ENCODE measurements at places on chromosomes 1 and 21.

- DNase-seq = no peak
These were observed 6.8 kb downstream of the ARV1 start for GRCh38 chr1:230985711-230986110.

GRCh38 chr21:32007456-32007855 is 134.6 kb downstream of the HUNK start:
- DNase-seq = no peak

DNA sequence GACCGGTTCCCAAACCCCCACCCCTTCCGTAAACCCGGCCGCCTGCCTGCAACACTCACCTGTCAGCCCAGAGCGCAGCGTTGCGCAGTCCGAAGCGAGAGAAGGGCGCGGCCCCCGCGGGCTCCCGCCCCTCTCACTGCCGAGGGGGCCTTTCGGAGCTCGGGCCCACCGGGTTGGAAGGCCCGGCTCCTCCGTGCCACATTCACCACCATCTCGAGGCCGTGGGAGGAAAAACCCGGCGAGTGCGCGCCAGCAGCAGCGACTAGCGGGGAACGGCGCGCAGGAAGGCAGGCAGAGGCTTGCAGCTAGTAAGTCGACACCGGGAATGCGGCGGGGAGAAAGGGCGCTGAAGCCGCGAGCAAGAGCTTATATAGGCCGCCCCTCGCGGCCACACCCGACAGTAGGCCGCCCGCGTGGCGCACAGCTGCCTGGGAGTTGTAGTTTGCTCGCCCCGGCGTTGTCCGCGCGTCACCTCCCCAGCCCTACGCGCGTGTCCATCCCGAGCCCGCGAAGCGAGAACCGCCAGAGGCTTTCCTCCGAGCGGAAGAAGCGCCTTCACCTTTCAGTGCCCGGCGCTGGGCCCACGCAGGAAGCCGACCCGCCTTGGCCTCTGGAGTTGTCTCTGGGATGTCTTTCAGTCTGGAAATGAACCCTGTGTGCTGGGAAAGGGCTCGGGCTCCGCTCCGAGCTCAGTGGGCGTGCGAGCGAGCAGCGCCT is 10.4 kb upstream of the RAB42 start:
- peak; percentile 90 for DNase-seq

- no peak for DNase-seq
These were observed at the start of gene TFF2 for GRCh38 chr21:42350927-42351426. Gene TFF2, minus strand, starts transcription at chr21:42350994. Its CDS starts 37 bp downstream, at chr21:42350957.

GRCh38 chr1:24181619-24182018 is 5.5 kb downstream of the IFNLR1 start:
- DNase-seq = no peak

- DNase-seq = no peak
These were observed 3.8 kb upstream of the RGSL1 start for GRCh38 chr1:182446033-182446669.

GRCh38 chr1:82586473-82586872 is 785.7 kb downstream of the ADGRL2 start:
- no peak for DNase-seq

- DNase-seq = no peak
These were observed 13.4 kb downstream of the ELOA start for GRCh38 chr1:23756676-23757075.

DNA sequence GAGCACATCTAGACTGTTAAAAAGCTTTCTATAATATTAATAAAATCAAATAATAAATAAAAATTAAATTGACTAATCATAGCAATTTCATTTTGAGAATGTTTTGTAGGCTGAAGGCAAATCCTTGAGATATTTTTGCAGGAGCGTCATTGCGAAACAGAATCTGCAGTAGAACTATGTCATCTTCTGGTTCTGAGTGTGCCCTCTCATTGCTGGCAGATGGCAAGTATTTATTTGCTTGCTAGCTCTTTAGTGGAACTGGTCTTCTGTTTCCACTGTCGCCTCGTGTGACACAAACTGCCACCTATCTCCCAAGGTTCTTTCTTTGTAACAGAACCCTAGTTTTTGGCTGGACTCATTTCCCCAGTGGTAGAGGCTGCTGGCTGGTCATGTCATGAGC is 19.0 kb upstream of the IRF2BP2 start:
- DNase-seq = no peak

- no peak for DNase-seq
These were observed 69.7 kb upstream of the KCNJ6 start for GRCh38 chr21:37986000-37986399.

- no peak for DNase-seq
These were observed 115.6 kb downstream of the CCDC185 start for GRCh38 chr1:223508796-223509195.

GRCh38 chr1:48254254-48254653 is 31.7 kb downstream of the SLC5A9 start:
- DNase-seq = no peak

GRCh38 chr21:28074676-28075075 is 918.0 kb downstream of the LTN1 start:
- no peak for DNase-seq

DNA sequence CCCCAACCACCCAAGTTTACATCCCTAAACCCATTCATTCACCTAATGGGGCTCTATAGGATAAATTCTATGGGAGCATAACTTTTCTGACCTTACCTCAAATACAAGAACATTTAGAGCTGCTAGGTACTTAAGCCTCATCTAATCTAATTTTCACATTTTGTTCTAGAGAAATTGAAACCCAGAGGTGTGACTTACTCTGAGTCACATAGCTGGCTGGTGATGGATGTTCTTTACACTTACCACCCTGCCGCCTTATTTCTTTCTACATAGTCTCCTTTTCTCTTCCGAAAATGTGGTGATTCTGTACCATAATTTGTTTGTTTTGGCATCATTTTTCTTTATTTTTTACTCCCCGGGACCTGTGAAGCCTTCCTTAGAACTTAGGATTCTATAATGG is 20.3 kb downstream of the TIPRL start:
- no peak for DNase-seq

DNA sequence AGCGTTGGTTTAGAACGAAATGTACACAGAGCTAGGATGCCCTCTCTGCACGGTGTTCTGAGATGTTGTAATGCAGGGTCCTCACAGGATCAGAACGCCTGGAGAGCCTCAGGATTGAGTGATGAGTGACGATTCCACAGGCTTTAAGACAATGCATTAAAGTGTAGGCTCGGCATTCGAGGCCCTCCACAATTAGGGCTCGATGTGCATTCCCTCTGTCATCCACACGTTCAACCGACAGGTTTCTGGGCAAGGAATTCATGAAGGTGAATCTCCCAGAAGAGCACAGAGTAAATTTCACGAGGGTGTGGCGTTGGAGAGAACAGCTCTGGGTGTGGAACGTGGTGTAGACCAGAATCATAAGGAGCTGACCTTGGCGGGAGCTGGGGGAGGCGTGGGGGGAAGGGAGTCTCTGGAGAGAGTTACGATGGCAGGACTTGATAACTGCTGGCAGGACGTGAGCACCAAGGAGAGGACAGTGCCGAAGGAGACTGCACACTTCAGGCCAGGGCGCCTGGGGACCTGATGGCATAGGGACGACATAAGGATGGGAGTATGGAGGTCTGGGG is 51.0 kb upstream of the EFHD2 start:
- no peak for DNase-seq

DNA sequence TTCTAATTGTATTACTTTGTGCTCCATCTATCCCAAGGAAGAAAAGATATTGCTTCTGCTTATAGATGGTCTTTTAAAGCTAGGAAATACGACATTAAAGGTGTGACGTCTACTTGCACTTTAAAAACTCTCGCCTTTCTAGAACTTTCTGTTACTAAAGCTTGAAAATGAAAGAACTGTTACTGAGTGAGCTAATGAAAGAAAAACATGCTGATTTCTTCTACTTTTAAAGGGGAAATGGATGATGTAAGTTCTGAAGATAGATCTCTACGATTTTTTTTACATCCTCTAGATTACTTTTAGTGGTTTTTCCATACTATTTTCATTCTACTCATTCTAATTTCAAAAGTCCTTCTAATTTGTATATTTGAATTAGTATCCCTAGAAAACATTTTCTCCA is 387.5 kb downstream of the USP25 start:
- DNase-seq = no peak

DNA sequence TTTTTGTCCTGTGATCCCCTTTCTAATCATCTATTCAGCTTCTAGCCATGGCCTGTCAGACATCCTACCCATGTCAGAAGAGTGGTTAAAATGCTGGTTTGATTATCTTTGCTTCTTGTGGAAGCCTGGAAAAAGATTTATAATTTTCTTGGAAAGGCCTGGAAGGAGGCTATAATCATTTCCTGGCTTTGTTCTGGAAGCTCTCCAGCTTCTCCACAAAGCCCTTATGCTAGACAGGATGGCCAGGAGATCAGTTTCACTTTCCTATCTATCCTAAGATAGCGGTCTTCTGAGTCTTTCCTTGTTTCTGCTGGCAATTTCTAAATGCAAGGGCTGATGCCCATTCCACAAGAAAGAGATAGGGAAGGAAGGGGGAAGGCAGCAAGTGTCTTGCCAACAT is 90.9 kb upstream of the SLC44A3 start:
- DNase-seq = no peak

DNA sequence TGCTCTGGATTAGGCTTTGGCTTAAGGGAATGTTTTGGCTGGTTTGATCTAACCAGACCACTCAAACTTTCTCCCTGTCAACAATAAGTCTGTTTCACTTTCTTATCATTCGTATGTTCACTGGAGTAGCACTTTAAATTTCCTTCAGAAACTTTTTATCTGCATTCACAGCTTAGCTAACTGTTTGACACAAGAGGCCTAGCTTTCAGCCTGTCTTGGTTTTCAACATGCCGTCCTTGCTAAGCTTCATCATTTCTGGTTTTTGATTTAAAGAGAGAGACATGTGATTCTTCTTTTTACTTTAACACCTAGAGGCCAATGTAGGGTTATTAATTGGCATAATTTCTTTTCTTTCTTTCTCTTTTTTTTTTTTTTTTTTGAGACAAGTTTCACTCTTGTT is 14.9 kb upstream of the CYB5R1 start:
- DNase-seq = no peak

DNA sequence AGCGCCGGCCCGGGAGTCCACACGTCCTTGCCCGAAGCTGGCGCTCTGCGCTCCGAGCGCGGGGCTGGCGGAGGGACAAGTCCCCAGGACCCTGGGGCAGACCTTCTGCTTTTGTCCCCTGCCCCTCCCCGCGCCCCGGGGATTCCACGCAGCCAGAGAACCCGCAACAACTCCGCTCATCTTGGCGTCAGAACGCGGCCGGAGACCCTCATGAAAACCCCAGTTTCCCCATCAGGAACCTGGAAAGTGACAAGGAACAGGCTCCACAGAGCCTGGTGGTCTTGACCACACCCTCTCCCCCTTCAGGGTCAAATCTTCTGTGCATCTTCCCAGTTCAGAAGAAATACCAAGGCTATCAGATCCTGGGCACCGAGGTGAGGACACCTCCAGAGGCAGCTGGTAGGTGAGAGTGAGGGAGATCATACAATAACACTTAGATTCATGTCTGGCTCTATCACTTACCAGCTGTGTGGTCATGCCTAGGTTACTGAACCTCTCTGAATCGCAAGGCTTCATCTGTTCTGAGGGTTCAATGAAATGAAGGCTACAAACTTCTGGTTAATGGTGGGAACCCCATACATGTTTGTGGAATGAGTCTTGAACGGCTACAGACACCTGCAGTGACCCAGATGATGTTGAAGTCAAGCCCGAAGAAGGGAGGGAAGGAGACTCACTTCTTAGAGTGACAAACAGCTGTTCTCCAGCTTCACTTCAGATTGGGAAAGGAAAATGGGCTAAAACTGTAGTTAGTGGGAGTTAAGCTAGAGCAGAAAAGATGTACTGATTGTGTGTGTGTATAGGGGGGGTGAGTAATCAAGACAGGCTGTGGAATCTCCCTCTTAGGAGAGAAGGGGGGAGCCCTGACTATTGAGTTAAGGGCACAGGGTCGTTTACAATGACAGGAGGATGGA is 555 bp upstream of the RSPO1 start:
- DNase-seq = no peak

DNA sequence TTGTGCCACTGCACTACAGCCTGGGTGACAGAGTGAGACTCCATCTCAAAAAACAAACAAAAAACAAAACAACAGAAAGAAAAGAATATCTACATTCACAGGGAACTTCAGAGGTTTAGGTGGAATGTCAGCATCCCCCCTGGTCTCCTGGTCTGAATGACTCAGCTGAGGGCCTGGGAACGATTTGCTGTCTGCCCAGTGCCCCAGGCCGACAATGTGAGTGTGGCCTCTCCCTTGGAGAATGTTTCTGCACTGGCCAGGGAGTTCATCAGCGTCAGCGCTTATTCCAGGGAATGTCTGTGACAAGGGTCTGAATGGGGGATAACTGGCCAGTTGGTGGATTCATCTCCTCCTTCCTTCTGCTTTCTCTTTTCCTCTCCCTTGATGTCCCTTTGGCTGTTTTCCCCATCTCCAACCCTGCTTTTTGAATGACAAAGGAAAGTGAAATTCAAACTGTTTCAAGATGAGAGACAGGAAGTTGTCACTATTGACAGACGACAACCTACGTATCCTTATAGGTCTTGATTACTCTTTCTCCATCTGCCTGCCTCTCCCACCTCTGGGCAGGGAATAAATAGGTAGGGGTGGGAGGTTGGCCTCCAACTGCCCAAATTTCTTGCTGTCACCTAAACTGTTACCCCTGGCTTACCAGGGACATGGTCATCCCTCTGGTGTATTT is 213.1 kb downstream of the HHAT start:
- no peak for DNase-seq

- DNase-seq = no peak
These were observed 47.5 kb upstream of the PWP2 start for GRCh38 chr21:44059710-44060109.

DNA sequence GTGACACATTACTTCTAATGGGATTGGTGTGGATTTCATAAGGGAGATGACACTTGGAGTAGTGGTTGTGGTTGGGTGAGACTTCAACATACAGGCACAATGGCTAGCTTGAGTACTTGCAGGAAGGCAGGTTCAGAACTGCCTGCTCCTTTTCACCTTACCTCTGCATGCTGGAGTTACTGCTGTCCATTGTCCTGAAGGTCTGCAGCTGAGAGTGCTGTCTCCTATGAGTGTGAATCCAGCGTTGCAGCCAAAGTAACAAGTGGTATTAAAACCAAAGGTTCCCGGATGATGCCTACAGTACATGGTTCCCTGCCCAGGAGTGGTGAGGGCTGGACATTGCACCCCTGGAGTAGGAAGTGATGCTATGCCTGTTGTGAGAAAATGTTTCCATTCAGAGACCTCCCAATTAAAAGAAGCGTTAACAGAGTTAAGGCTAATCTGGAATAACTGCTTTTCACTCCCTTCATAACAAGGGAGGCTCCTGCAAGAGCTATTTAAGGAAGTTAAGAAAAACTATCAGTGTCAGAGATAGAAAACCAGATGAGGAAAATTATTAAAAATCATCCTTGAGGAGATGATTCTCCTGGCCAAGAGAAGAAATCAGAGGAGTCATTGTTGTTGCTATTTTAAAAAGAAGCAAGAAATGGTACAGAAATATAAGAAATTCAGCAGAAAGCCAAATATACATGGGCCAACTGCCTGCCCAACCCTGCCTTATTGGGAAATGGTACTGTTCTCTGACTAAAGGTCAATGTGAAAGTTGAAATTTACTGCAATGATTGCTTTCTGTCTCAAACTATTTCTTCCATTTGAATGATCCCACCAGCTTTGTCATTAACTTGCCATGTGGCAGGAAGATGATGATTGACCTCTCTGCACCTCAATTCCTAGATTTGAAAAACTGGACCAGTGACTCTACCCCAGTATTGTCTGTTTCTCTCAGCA is 9.8 kb upstream of the F5 start:
- no peak for DNase-seq

Measured in stimulated activated CD8-positive, alpha-beta memory T cell treated with anti-CD3 and anti-CD28 coated beads, Interleukin-15, amount 100 ng/mL, for 24 hours (primary cell).